ENCODE measurements at places on chromosomes 1 and 21.

DNA sequence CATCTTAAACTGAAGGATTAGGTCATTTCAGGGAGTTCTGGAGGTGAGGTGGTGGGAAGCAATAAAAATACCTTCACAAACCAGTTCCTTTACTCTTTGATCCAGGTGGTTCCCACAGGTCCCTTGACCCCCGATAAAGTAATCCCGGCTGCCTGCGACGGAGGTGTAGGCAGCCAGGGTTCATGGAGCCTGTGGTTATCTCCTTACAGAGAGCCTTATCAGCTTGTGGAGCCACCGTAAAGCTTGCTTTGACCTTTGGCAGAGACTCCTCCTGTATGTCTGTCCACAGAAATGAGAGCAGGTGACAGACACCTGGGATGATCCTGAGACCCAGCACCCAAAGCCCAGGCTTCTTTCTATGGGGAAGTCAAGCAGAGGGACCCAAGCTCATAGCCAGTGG, 243.4 kb downstream of the KIF26B start:
- DNase-seq = no peak

DNA sequence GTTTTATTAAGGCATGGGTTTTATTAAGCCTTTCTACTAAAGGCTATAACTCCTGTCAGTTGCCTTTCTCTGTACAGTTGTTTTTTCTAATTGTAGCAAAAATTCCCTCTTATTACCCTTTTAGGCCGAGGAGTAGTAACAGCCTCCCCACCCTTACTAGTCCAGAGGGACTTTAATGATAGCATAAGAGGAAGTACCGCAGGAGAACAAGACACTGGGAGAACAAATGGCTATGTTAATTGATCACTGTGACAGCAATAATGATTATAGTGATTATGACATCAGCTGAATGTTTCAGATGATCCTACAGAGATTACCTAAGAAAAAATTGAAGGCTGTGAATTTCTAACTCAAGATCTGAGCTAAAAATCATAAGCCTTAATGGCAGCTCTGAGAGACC, 383.0 kb upstream of the PTBP2 start:
- DNase-seq = no peak

GRCh38 chr1:235277709-235278108, 50.3 kb downstream of the ARID4B start:
- DNase-seq = no peak

DNA sequence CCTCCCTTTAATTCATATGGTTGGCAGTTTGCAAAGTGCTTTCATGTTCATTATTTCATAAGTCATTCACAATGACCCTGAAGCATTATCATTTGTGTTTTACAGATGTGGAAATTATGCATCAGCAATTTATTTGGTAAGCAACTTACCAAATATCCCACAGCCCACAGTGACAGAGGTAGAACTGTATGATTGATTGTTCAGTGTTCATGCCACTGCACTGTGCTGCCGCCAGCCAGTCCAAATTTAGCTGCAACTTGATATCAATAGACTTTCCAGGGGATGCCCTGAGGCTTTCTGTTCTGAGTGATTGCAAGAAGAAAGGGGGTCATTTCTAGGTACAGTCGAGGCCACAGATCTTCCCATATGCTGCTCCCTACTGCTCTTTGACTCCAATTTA, 380.3 kb downstream of the PLPP3 start:
- DNase-seq = no peak

DNA sequence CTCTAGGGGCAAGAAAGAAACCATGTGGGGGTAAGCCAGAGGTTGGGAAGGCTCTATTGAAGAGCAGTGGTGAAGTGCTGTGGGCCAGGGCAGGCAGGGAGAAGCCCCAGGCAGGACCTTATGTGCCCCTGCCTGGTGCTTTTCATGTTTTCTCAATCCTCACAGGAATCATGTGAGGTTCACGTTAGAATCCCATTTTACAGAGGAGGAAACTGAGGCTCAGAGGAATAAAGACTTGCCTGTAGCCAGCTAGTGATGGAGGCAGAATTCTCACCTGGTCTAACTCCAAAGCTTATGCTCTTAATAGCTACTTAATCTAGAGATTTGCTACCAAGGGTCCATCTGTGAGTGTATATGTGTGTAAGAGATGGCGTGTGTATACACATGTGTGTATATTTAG, 4.2 kb downstream of the TTC22 start:
- no peak for DNase-seq

DNA sequence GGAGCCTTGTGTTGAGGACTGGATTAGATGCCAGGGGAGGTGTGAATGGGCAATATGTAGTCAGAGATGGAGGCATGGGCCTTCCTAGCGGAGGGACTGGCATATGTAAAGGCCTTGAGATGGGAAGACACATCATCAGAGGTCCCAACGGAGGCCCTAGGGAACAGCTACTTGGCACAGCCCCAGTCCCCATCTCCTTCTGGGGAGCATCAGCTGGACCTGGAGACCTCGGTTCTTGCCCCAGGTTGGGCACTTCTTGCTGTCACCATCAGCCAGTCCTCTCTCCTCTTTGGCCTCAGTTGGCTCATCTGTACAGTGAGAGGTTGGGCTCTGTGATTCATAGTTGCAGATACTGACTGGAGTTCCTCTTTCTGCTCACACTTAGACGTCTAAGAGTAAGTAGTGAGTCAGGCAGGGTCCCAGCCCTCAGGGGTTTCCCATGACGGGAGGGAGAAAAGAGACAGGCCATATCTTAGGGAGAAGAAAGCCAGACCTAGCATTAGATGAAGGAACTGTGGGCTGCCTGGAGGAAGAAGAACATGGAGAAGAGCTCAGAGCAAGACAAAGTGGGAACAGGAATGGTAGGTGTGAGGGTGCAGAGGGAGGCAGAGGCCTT, 3.4 kb upstream of the MARCKSL1 start:
- DNase-seq = peak; percentile 20

Data from stimulated activated naive CD4-positive, alpha-beta T cell treated with Interleukin-2 at 50 U/mL for 16 hours (primary cell).